ENCODE measurements at places on chromosomes 2 and 18. TPM values are rescaled to one million over a fixed set of nuclear protein-coding genes. Genes with fewer than 3 reads are reported as not detected.

DNA sequence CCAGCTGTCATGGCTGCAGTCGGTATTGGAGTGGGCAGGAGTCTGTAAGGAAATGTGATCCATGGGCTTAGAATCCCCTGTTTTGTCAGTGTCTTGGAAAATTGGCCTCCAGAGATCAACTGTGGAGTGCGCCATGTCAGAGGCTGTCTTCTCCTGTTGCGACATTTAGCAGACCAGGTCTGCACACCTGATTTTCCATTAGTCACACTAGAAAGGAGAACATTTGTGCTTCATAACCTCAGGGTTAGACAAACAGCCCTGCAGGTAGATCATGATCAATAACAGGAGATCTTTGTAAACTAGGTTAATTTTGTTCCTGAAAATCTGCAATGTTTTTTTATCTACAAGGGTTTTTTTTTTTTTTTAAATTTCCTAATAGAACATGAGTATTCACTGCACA lies 28.0 kb downstream of the LDLRAD4 start:
- DNase-seq = no peak

DNA sequence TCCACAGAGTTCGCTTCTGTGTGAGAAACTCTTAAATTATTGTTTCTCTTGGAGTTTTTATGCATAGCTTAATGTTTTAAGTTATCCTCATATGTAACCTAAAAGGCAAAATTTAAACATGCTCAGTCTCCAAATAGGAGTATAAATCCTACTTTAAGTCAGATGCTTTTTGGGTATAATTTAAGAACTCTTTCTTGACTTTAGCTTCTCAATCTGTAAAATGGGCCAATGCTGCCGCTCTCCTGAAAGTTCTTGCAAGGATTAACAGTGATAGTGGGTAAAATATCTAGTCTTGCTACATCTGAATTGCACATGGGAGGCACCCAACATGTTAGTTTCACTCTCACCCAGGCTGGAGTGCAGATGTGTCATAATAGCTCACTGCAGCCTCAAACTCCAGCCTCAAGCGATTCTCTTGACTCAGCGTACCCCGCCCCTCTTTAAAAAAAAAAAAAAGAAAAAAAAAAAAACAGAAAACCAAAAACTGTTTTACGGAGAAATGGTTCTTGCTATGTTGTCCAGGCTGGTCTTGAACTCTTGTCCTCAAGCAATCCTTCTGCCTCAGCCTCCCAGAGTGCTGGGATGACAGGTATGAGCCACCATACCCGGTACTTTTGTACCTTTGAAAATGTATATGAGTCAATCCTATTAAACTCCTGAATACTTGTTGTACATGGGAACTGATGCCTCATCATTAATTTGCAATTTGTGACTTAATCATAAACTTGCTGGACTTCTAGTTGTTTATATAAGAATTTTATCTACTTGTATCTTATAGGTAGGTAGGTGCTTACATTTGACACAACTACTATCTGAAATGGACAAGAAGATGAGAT lies 1.8 kb downstream of the FBXO48 start:
- no peak for DNase-seq

GRCh38 chr2:226057914-226058313 lies 658.4 kb downstream of the NYAP2 start:
- DNase-seq = no peak

The TMEM37 gene
- 4.9 TPM for polyA plus RNA-seq

The THSD7B gene
- polyA plus RNA-seq = 0.50 TPM

DNA sequence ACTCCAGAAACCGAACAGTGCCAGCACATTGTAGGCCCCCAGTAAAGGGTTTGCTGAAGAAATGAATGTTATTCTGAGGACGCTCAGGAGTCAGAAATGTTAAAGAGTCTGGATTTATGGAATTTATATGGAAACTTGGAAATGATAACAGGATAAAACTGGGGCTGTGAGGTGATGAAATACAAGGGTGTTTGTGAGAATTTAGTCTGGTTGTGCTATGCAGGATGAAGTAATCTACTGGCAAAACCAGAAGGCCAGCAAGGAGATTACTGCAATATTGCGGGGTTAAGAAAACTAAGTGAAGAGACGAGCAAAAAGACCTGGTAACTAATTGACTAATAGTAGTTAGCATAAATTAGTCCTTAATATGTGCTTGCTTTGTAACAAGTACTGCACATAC lies 467.8 kb downstream of the ZEB2 start:
- no peak for DNase-seq
